MCF 10A (cell line): ENCODE measurements at places on chromosomes 6 and 20. TPM values are rescaled to one million over a fixed set of nuclear protein-coding genes. Genes with fewer than 3 reads are reported as not detected.

DNA sequence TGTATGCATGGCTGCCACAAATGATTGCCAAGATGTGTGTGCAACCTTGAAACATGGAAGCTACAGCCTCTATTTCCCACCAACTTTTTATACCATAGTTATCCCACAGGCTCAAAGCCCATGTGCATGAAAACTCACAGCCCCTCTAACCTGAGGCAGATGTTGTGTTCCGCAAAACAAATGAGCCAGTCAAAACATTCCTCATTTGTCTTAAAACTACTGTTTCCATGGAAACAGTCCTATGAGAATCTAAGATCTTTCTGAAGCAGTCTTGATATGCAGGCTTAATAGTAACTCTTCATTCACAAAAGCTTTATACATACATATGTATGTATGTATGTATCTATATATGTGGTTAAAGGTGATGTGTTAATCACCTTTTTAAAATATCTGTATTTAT, 31.2 kb upstream of the MANEA start:
- H3K27ac ChIP-seq: no peak overlapping the region
- H3K36me3 ChIP-seq: no peaks in the 10 kb centered on the region
- H3K4me3 ChIP-seq: no peak overlapping the region
- H3K4me1 ChIP-seq: no peaks in the 10 kb centered on the region

DNA sequence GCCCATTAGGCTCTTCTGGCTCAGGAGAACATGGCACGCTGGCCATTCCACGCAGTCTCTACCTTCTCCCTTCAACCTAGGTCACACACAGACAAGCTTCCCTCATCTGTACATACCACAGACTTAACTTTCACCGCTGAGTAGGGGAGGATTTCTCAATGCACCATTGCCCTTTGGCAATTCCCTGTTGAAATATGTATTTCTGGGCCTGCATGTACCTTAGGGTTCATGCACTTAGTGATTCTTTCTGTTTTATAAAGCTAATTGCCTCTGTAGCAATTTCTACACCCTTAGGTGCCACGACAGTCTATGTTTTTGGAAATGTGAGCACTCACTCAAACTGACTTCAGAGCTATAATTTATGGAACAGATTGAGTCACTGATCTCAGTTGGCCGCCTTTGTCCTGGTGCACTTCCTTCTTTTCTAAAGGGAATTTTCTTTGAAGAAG, 253.8 kb upstream of the PRDM1 start:
- H3K36me3 ChIP-seq: no peaks in the 10 kb centered on the region
- no peak overlapping the region for H3K4me3 ChIP-seq
- H3K27me3 ChIP-seq: no peaks in the 10 kb centered on the region
- peaks cover 19% of the 10 kb centered on the region for H3K4me1 ChIP-seq

- no peak overlapping the region for H3K4me3 ChIP-seq
- no peaks in the 10 kb centered on the region for H3K27me3 ChIP-seq
- DNase-seq: peak; percentile 30
These were observed 528.6 kb downstream of the PRKN start for GRCh38 chr6:162198925-162199324.

DNA sequence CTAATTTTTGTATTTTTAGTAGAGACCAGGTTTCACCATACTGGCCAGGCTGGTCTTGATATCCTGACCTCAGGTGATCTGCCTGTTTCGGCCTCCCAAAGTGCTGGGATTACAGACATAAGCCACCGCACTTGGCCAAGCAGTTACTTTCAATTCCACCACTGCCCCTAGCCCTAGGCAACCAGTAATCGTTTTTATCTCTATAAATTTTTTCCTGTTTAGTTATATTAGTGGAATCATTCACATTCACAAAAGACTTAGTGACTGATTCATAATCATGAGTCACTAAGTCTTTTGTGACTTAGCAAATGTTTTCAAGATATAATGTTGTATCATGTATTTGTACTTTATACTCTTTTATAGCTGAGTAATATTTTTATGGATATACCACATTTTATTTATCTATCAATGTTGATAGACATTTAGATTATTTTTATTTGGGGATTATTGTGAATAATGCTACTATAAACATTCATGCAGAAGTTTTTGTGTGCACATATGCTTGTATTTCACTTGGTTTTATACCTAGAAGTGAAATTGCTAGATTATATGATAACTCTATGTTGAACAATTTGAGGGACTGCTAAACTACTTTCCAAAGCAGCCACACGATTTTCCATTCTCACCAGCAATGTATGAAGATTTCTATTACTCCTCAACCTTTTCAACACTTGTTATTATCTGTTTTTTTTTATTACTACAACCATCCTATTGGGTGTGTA, 421.4 kb upstream of the ID4 start:
- DNase-seq: peak; percentile 47
- H3K4me3 ChIP-seq: no peak overlapping the region
- H3K4me1 ChIP-seq: peaks cover 11% of the 10 kb centered on the region
- H3K27ac ChIP-seq: peak overlapping the region; percentile 67

GRCh38 chr6:85412911-85413430, 36.9 kb upstream of the NT5E start:
- H3K27ac ChIP-seq: no peak overlapping the region
- H3K4me3 ChIP-seq: no peak overlapping the region
- no peaks in the 10 kb centered on the region for H3K36me3 ChIP-seq
- no peak for DNase-seq
- peaks cover 2% of the 10 kb centered on the region for H3K4me1 ChIP-seq

DNA sequence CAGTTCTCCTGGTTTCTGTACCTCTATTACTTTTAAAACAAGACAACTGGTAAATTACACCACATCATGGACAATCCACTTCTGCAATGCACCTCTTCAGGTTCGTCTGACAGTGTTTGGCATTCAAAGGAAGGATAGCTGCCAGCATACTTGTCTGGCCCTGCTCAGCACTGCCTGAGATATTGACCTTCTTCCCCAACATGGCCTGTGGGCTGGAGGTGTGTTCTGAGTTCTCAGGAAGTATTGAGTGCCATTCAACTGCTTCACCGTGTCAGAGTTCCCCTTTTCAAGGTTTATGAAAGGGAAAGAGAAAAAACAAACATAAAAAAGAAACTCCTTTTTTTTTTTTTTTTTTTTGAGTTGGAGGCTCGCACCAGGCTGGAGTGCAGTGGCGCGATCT, 267.9 kb upstream of the SASH1 start:
- no peak overlapping the region for H3K27ac ChIP-seq
- H3K27me3 ChIP-seq: no peaks in the 10 kb centered on the region
- H3K4me1 ChIP-seq: no peaks in the 10 kb centered on the region

DNA sequence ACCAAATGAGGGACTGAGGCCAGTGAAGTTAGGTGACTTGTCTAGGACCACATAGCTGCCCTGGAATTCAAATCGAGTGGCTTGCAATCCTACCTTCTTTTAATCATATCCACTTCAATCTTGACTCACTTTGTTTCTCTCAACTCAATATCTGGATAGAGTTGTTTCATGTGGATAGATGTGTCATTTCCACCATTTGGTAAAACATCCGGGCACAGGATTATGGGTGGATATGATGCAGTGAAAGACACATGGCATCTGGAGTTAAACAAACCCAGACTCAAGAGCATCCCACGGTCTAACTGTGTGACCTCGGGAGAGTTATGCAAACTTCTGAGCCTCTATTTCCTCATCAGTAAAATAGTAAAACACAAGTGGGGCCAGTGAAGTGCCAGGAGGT, 103.6 kb upstream of the CNKSR3 start:
- H3K4me1 ChIP-seq: peaks cover 12% of the 10 kb centered on the region
- no peaks in the 10 kb centered on the region for H3K36me3 ChIP-seq
- H3K4me3 ChIP-seq: no peak overlapping the region
- no peak overlapping the region for H3K27ac ChIP-seq
- DNase-seq: no peak

GRCh38 chr6:30547454-30547853, 8.8 kb downstream of the GNL1 start:
- H3K36me3 ChIP-seq: peaks cover 61% of the 10 kb centered on the region
- peaks cover 3% of the 10 kb centered on the region for H3K4me1 ChIP-seq
- H3K27me3 ChIP-seq: no peaks in the 10 kb centered on the region
- H3K27ac ChIP-seq: no peak overlapping the region

Gene HCK
- total RNA-seq: not detected in 2 replicates
